ENCODE measurements at places on chromosomes 5 and 9. TPM values are rescaled to one million over a fixed set of nuclear protein-coding genes. Genes with fewer than 3 reads are reported as not detected.

Gene OR1Q1
- total RNA-seq = 0.17 TPM

DNA sequence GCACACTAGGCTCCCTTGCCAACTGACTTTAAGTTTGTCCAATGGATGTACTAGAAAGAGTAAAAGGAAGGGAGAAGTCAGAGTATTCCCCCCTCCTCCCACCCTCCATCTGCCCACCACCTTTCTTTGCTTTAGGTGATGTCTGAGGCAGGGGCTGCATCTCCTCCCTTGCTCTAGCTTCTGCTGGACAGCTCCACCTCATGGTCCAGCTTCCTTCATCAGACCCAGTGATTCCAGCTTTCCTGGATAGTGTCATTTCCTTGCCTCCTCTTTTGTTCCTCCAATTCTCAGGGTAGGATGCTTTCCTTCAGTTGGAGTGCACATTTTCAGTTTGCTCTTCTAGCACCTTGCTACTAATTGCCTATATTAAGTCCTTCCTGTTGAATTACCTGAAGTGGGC lies 67.4 kb downstream of the RAD23B start:
- no peak for DNase-seq

DNA sequence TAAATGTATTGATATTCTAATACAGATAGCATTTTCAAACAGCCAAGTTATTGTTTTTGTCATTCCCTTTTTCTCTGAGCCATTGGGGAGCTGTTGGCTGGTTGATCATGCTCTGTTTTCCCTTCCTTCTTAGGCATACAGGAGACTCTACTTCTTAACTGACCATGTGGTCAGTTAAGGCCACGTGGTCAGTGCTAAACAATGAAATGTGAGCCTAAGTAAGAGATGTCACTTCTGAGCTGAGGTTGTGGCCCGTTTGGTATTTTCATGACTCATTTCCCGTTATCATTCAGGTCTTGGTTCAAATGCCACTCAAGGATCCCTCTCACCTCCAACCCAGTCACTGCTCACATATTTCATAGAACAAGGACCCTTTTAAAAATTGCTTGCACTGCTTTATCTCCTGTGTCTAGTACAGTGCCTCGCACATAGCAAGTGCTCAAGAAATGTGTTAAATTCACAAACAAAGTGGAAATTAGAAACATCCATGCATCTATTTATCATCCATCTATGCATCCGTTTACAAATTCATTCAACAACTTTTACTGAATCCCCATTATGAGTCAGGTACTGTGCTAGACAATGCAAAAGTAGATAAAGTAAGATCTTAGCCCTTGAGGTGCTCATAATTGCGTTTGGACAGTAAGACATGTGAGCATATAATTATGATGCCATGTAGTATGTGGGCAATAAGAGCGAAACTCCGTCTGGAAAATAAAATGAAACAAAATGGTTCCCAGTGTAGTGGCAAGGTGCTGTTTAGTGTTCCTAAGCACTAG lies 50.7 kb downstream of the ARRDC3 start:
- peak; percentile 34 for DNase-seq

DNA sequence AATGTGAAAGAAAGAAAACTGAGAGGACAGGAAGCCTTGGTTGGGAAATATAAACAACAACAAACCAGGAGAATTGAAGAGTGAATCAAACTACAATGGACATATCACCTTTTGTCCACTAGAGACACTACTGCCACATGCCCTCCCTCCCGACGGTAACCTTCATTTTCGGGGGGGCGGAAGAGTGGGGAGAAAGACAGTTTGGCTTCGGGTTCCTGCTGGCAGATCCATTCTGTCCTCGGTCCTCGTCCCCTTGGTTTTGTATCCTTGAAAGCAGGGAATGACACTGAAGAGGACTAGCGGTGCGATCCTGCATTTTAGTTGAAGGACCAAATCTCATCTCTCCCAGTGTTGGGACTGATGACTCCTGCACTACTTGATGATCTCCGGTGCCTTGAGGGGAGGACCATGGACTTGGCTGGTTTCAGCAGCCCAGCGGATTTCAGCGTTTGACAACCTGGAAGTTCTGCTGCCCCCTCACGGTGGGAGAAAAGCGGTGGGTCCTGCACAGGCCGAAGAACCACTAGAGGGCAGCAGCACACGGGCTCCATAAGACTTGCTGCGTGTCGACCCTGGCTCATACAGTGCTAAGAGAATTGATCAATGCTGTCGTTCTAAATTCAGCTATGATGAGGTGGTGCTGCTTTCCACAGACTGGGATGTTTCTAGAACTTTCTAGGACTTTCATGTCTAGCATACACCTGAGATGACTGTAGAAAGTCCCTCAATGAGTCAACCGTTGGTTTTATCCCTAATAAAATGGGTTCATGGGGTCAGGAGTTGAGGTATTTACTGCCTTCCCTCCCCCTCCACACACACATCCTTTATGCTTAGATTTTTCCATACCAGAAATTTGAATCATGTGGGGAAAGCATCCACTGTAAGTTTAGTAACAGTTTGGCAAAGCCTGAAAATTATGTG lies 15.1 kb upstream of the ZNF131 start:
- DNase-seq = peak; percentile 88

Measured in mammary epithelial cell (primary cell).